Pancreas (tissue), 10 donors: ENCODE measurements at places on chromosomes 12 and 14.

DNA sequence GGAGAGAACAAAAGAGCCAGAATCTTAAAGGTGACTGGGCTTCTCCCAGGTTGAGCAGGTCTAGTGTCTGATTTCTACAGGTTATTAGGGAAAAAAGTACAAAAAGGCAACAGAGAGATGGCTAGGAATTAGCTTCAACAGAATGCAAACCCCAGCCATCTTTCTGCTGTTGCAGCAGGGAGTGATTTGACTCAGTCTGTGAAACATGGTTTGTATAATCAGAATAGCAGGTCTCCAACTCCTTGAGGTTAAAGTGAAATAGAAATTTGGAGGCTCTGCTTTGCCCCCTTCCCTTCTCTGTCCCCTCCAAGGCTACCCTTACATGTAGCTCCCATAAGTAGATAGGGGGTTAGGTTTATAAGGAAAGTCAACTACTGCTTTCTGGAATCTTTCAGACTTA lies 105.8 kb downstream of the AKAP6 start:
- DNase-seq, result no peak

GRCh38 chr12:29041621-29042020 lies 107.5 kb upstream of the FAR2 start:
- DNase-seq, result no peak

DNA sequence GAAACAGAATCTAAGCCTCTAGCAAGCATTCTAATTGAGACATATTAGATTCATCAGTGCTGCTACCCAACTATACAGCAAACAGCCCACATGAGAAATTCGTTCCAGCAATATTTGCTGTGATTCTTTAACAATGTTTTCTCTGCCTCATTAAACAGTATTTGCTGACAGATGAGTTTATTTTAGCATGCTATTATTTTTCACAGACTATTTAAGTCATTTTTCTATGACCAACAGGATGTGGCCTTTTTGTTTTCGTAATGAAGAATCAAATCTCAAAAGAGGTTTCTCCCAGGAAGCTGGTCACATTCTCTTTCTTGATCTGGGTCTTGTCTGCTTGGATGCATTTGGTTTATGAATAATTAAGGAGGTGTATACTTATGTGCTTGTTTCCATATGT lies 23.2 kb upstream of the SERPINA12 start:
- no peak for DNase-seq

DNA sequence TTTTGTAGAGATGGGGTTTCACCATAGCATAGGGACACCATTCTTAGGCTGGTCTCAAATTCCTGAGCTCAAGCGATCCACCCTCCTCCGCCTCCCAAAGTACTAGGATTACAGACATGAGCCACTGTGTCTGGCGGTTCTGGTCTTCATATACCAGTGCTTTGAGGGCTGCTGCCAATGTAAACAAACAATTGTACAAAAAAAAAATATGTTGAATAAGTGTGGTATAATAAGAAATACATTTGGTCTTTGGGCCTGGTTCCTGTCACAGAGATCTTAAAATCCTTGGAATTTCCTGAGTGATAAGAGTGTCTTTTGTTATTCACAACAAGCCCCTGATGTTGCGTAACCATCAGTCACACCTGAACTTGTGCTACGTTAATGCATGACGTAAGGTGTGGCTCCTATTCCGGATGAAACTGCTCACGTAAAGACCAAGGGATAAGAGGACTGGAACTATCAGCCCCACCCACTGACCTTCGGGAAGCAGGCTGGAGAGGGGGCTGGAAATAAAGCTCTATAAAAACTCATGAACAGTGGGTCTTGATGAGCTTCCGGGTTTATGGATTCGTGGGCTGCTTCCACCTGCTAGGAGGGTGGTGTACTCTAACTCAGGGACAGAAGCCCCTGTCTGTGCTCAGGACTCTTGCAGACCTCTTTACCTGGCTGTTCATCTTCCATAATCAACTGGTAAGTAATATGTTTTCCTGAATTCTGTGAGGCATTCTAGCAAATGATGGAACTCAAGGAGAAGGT lies 16.5 kb upstream of the RIMKLB start:
- no peak for DNase-seq

DNA sequence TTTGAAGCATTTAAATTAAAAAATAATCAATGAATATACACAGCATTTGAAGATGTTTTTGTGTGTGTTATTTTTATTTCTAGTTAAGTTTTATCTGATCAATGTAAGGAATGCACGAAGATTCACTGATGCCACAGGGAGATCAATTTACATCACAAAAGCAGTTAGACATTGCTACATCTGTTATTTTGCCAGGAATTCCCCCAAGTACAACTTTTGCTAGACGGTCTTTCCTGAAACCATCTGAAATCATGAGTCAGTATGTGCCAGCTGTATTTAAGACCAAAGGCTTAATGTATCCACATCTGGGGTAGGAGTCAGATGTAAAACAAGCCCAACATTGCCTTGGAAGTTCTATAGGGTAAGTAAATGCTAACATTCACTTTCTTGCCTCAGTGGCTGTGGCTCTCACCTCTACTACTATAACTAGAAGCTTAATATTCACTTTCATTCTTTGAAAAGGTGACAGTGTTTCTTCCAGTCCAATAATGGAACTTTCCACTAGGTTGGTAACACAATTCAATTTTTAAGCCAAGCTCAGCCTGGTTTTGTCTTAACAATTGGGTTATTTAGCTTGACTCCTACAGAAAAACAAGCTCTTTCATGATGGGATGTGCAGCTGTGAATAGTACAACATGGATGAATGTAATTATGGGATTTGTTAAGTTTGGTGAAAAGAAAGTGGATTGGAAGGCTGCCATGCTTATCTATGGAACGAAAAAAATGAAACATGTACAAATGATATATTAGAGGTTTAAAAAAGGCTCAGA lies 385.4 kb upstream of the TMEM132C start:
- no peak for DNase-seq

DNA sequence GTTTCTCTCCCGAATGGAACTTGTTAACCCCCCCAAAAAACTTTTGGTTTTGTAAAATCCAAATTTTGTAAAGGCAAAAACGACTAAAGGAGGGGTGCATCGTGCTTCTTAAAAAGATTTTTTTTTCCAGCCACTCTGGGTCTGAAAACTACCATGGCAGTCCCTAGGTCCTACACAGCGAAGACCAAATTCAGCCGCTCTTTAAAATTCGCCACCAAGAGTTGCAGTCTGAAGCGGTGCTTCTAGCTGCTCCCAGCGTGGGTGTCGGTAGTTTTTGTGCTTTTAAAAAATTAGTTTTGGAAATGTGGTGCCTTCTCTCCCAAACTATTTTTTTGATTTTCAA lies 873 bp upstream of the GSC start:
- DNase-seq, result no peak

DNA sequence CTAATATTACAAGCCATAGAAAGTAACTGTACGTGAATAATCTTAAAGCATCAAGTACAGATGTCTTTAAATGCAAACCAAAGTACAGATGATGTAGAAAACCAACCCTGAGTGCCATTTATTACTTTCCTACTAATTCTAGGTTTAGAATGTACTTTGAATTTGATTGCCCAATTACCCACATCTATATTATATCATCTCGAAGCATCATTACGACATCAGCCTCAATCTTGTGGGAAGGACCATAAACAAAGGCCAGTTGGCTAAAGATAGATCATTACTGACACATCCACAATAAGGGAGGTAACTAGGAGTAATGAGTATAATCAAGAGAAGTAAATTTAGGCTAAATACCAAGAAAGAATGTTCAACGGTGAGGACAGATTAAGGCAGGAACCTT lies 478.9 kb downstream of the BCAT1 start:
- no peak for DNase-seq

- DNase-seq, result no peak
These were observed 44.9 kb downstream of the KTN1 start for GRCh38 chr14:55624913-55625312.

- no peak for DNase-seq
These were observed 67.2 kb upstream of the HMGA2 start for GRCh38 chr12:65756956-65757511.

GRCh38 chr14:77667331-77667730 lies 40.5 kb downstream of the ALKBH1 start:
- no peak for DNase-seq

DNA sequence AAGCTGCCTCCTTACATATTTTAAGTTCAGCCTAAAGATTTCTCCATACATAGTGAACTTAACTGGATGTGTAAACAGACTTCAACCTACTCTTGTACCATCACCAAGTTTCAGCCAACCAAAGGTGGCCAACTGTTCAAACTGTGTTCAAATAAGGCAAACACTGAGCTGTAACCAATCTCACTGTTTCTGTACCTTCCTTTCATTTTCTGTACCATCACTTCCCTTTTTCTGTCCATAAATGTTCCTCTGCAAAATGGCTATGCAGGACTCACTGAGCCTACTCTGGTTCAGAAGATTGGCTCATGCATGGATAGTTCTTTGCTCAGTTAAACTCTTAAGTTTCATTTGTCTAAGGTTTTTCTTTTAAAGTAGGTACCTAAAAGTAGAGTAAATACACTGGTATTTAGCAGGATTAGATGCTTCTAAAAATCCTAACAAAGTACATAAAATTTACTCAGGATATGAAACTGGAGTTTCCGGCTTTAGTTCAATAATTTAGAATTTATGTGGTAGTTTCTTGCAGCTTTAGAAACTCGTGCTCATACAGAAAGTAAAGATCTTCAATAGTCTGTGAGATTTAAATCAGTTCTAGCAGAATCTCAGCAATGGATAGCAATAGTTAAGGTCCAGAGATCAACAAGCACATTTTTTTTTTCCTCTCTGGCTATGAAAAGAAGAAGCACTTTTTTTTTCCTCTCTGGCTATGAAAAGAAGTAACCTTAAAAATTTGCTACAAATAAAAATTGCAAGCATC lies 282.0 kb upstream of the PPFIA2 start:
- no peak for DNase-seq

- no peak for DNase-seq
These were observed 12.4 kb downstream of the MTERF2 start for GRCh38 chr12:106974511-106974910.

DNA sequence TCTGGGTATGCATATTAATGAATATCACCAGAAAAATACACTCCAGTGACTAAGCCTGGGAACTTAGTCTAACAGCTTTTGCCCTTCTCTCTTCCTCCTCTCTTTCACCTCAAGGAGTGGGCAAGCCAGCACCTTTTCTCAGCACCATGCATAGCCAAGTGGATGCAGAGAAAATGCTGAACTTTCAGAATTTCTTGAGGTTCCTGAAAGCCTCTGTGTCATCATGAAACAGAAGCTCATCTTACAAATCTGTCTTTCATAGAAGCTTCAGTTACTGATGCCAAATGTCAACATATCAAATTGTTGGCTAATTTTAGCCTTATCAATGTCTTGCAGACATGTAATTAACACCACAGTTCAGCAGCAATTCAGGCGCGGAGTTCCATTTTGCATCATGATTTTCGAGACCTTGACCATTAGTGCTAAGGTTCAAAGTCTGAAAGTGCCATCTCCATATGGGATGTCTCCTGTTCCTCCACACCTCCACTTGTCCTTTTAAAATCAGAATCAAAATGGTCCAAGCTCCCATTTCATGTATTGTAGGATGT lies 51.1 kb upstream of the RPH3A start:
- no peak for DNase-seq

- no peak for DNase-seq
These were observed 268.1 kb downstream of the IPO8 start for GRCh38 chr12:30427555-30427954.

DNA sequence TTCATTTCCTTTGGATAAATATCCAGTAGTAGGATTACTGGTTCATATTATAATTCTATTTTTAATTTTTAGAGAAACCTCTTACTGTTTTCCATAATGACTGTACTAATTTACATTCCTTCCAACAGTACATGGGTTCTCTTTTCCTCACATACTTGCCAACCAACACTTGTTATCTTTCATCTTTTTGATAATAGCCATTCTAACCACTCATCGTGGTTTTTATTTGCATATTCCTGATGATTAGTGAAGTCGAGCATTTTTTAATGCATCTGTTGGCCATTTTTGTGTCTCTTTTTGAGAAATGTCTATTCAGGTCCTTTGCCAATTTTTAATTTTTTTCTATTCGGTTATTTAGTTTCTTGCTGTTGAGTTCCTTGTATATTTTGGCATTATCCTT lies 457.7 kb upstream of the PDE3A start:
- DNase-seq, result no peak

GRCh38 chr14:50675597-50675996 lies 7.5 kb upstream of the SAV1 start:
- no peak for DNase-seq

DNA sequence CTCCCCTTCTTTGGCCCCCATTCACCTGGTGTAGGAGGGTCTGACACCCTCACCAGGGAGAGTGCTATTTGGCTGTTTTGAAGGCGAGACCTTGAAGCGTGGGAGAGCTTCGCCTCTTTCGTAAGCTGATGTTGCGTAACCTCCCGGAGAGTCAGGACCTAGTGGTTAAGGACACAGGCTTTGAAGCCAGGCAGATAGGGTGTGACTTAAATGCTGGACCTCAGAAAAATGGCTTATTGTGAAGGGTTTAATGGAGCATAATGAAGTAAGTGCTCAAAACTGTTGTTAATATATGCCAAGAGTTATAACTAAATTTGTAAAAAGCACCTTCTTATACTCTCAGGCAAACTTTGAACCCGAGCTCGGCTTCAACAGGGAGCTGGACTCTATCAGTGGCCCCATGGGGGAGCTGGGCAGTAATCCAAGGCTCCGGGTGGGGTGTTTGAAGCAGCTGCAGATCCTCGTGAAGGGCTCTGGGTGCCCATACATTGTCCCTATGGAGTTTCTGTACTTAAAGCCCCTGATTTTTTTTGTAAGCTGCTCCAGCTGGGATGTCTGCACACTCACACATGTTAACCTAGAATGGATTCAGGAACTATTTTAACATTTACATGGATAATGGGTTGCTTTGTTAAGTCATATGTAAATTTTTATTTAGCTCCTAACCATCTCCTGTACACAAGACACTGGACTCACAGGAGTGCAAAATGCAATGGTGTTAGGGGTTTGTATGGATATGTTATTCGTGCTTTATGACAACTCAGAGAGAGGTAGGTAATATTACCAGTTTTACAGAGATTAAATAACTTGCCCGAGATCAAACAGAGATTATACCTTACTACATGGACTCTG lies 26.0 kb downstream of the PPFIBP1 start:
- peak; percentile 85 for DNase-seq

GRCh38 chr12:45257185-45257930 lies 41.5 kb downstream of the ANO6 start:
- DNase-seq, result no peak

GRCh38 chr12:45728630-45729232 lies 775 bp upstream of the ARID2 start:
- DNase-seq, result peak; percentile 98

DNA sequence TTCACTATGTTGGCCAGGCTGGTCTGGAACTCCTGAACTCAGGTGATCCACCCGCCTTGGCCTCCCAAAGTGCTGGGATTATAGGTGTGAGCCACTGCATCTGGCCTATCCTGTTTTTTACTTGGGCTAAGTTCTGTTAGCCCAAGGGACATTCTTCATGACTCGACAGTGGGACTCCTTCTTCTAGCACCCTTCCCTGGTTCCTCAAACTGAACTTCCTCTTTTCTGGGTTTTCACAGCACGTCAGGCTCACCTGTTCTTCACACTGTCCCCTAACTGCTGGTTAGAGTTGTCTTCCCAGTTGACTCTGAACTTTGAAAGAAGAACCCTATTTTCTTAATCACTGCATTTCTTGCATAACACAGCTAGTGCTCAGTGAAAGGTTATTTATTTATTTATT lies 22.5 kb downstream of the CABP1 start:
- no peak for DNase-seq
